ENCODE measurements at places on chromosomes 11 and 22. TPM values are rescaled to one million over a fixed set of nuclear protein-coding genes. Genes with fewer than 3 reads are reported as not detected.

The OPCML gene
- total RNA-seq, result not detected

The CNGA4 gene
- 0.08 TPM for total RNA-seq

The CARNS1 gene
- 0.20 TPM for total RNA-seq

The UCP3 gene
- total RNA-seq, result 0.28 TPM

The DDIAS gene
- 8.9 TPM for total RNA-seq

The OSBP2 gene
- total RNA-seq, result 3.0 TPM

The MYEOV gene
- total RNA-seq, result 4.7 TPM

The CELSR1 gene
- 36.0 TPM for total RNA-seq

The KRTAP5-11 gene
- not detected for total RNA-seq

The SULT4A1 gene
- not detected for total RNA-seq

The ANO1 gene
- 7.9 TPM for total RNA-seq

The DENND6B gene
- 2.3 TPM for total RNA-seq

The KCNK4 gene
- total RNA-seq, result not detected

The SPCS2 gene
- total RNA-seq, result 76.8 TPM

The NECTIN1 gene
- total RNA-seq, result 299 TPM

The CCDC116 gene
- total RNA-seq, result not detected

The NCR3LG1 gene
- total RNA-seq, result 1.4 TPM
